ENCODE measurements at places on chromosomes 1 and 21.

DNA sequence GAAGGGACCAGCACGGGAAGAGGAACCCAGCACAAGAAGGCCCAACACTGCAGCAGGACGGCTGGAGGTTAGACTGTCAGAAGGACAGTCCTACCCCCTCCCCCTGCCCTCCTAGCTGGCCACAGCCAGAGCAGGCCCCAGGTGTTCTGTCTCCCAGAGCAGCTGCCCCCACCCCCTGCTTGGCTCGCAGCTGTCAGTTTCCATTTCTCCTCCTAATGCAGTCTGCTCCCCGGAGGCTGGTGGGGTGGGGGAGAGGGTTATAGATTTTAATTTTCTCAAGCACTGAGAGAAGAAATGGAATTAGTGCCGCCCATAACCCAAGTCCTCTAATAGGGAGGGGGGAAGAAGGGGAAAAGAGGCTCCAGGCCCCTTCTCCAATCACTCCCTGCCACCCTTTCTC lies 13.0 kb upstream of the PEAR1 start:
- peak; percentile 8 for DNase-seq

- no peak for DNase-seq
Observed at GRCh38 chr1:111880881-111881837, 108.3 kb downstream of the KCND3 start.

DNA sequence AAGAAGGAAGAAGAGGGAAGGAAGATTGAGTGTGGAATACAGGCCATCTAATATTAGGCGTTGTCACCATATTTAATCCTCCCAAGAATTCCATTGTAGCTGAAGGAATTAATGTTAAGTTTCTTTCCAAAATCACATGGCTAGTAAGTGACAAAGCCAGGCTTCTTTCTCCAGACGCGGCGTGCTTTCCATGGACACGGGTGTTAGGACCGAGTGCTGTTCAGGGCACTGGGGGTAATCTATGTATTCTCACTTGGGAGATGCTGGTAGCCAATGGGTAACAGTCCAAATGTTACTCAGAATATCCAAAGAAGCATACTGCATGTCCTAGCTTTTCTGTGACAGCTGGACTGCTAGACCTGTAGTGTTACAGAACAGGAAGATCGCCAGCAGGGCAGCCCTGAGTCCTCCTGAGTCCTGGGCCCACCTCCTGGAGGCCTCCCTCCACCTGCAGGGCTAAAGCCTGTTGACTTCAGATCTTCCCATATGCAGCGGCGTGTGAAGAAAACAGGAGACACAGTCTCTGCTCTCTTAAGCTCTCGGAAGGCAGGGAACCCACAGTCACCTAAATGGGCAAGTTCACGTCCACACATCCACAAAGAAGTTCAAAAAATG lies 5.3 kb downstream of the IGSF9 start:
- no peak for DNase-seq

DNA sequence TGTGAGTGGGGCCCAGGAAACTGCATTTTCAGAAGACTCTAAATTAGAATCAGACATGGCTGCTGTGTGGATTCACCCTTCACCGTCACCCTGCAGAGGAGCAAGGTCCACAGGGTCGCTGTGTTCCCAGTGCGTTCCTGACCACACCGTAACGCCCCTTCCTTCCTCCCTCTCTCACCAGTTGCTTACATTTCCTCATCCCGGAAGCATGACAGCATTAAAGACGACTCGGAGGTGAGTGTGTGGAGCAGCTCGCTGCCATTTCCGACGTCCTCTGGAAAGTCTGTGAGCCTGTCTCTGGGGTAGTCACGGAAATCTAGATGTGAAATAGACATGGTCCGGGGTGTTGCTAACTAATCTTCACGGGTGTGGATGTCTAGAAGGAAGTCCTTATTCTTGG lies 45.9 kb downstream of the FAAP20 start:
- no peak for DNase-seq

DNA sequence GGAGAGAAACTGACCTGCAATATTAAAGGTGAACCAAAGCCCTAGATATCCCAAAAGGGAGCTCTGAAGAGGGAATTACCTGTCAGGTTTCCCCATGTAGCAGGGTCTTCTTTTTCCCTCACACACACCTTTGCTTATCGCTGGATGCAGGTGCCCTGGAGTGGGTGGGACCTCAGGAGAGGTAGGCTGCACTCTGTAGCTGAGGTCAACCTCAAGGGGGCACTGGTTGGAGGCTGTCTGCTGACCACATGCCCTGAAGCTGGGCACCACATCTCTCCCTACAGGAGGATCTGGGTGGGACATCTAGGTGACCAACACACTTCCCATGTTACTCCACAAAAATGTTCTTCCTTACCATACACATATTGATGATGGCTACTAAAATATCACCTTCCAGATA lies 298.7 kb upstream of the USP25 start:
- DNase-seq = no peak

DNA sequence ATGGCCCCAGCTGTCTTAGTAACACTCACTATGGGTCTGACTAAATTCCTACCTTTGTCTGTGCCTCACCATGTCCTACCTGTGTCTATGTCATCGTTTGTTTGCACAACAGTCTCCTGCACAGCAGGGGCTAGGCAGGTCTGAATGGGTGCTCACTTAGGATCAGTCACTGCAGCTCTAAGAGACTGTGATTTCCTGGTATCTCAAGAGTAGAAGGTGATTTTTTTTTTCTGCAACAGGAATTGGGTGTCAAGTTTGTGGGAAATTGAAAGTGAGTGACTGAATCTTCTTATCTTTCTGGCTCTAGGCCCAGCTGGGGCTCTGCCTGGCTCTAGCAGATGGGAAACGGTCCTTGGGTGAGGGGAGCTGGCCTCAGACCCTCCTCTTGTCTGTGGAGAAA lies 46.4 kb upstream of the TRABD2B start:
- DNase-seq = no peak

DNA sequence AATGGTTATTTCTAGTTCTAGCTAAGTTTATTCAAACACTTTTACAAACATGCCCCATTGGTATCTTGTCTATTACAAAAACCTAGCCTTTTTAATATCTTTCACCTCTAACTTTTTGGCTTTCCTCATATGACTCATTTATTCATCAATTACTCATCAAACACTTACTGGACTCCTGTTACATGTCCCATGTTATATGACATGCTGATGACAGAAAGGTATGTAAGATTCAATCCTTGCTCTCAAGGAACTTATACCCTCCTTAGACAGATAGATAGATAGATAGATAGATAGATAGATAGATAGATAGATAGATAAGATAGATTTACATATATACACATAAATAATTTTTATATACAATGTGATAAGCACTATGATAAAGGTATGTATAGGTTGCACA lies 33.9 kb upstream of the INSL5 start:
- no peak for DNase-seq

GRCh38 chr1:180246579-180246978 lies 16.5 kb downstream of the LHX4 start:
- DNase-seq = no peak

GRCh38 chr1:32350785-32351398 lies 11.4 kb downstream of the FAM229A start:
- peak; percentile 79 for DNase-seq

DNA sequence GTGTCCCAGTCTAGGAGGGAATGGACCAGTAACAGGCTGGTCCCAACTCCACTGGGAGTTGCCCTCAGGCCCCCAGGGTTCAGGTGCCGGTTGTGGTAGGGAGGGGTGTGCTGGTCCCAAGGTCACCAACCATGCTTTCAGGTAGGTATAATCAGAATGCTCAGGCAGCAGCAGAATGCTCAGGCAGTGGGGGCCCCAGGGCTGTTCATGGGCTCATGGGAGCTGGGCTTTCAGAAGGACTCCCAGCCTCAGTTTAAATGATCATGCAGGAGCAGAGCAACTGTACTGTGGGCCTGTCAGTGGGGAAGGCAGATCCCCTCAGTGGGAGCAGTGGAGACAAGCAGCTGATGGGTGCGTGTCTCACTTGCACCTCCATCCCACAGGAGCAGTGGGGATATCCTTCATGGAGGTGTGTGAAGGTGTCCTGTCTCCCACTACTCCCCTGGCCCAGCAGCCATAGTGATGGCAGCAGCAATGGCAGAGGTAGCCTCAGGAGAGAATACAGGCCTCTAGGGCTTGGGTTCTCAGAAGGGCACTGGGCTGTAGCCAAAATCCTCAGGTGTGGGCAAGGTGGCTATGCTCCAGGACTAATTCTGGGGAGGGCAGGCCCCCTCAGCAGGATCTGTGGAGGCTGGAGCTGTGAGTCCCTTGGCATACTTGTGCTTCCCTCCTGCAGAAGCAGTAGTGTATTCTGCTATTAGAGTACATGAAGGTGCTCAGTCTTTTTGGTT lies 917.3 kb upstream of the B3GALT2 start:
- no peak for DNase-seq

GRCh38 chr1:1236945-1237873 lies 5.2 kb downstream of the B3GALT6 start:
- no peak for DNase-seq

- DNase-seq = no peak
Observed at GRCh38 chr1:226369110-226369509, 38.8 kb downstream of the PARP1 start.

DNA sequence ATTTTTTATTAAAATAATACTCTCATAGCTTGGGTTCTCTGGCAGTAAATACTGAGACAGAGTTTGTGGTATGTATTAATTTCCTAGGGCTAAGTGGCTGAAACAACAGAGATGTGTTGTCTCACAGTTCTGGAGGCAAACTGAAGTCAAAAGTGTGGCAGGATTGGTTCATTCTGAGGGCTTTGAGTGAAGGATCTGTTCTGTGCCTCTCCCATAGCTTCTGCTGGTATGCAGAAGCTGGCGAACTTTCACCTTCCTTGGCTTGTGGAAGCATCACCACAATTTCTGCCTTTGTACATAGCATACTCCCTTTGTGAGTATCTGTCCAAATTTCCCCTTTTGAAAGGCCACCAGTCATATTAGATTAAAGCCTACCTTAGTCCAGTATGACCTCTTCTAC lies 21.0 kb downstream of the RNPC3 start:
- no peak for DNase-seq

DNA sequence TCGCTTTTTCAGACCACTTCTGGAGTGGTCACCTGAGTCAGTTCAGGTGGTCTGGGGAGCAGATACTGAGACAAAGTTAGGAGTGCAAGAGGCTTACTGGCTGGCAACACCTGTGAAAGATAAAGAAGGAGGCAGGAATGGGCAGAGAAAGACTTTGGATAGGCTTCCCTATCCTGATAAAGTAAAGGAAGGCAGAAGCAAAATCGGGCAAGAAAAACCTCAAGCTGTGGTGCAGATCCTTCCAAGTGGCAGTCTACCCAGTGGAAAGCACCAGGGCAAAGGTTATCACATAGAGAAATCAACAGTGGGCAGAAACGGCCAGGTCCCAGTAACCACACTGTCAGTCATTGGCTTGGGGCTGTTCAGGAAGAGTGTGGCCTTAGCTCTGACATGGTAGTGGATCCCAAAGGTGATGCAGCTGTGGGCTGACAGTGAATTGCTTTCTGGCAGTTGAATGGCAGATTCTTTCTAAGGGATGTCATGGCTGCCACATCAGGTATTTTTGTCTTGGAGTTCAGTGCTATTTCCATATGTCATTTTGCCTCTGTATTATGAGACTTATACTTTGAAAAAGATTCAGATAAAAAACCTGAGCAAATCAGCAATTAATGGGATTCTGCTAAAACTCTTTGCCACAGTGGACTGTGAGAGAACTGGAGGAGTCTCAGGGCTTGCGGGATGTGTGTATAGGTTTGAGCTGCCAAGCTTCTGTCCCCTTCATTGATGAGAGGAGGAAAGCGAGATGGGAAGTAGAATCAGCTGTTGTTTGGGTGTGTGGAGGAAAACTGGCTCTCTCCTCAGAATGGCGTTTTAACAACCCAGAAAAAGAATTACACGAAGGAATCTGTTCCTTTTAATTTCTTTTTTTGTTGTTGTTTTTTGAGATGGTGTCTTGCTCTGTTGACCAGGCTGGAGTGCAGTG lies 8.1 kb upstream of the CGN start:
- DNase-seq = no peak

DNA sequence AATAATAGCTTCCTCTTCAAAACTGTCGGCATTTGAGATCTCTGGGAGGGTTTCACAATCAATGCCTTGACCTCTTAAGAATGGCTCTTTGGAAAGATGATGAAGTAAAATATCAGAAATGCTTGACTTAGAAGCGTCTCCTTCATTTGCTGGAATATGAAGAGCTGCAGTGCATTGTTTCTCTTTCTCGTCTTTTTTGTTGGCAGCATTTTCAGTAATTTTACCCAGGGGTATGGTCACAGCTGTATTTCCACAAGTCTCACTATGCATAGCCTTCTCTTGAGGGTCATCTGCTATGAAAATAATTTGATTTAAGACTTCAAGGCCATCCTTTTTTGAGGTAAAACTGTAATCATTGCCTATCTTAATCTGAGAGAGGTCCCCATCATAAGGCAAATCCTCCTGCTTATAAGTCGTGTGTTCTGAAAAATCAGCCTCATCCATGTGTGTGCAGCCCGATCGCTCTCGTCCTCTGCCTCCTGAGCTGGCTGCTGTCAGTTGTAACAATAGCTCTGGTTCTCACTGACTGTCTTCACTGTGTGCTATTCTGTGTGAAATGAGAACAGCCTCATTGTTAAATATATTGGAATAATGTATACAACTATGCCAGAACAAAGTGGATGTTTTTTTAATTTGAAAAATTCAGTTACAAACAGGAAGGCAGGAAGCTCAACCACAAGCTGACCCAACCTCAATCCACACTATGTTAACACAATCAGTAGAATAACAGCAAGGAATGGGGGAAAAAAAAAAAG lies 4.5 kb downstream of the AKNAD1 start:
- no peak for DNase-seq

DNA sequence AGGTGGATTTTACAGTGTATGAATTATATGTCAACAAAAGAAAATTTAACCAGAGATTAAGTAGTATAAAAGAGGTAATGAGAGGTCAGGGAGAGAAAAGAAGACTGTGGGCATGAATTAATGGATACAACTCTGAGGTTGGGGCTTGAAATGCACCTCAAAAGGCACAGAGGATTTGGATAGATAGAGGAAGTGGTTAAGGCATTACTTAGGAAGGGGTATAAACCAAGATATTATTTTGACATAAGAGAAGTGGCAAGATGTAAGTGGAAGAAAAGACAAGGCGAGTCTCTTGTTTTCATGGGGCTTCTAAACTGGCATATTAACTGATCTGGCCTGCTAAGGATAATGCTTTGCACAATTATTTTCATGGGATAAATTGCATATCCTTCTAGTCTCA lies 34.1 kb downstream of the RAP1A start:
- DNase-seq = no peak

- no peak for DNase-seq
Observed at GRCh38 chr1:162835157-162835899, 25.6 kb downstream of the CCDC190 start.

All from NCI-H2171 (cell line).